ENCODE measurements at places on chromosomes 4 and X.

- no peak for DNase-seq
Measured at GRCh38 chr4:106358899-106359298, 9.7 kb downstream of the GIMD1 start.

GRCh38 chr4:110137829-110138228 lies 60.6 kb downstream of the ELOVL6 start:
- no peak for DNase-seq

DNA sequence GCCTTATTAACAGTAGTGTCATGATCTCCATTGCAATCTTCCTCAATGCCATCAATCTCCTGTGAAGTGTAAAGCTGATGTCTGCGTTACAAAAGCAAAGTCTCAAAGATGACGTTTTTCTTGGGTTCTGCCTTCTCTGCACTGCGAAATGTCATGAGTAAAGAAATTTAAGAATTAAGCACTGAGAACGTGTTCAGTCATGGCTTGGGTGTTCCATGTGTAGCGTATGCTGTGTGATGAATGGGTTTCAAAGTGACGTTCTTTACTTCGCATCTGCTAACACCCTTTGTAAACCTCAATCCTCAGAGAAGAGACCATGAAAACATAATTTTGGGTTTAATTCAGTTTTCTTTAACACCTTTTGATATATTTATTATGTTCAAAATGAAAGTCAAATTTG lies 999 bp downstream of the NAP1L5 start:
- DNase-seq: no peak

DNA sequence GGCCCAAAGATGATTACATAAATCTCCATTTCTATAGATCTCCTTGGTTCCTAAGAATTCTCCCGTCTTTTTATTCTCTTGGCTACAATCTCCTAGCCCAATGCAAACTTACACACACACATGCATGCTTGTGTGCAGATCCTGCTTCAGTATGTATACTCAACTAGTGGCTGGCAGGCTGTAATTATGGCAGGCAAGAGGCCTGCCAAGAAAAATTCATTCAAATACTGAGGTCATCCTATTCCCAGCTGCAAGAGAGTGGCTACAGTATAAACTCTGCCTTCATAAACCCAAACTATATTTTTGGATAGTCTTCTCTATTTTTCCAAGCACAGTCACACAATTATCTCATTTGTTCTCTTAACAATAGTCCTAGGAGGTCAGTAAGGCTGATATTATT lies 95.2 kb downstream of the SHROOM4 start:
- no peak for DNase-seq

DNA sequence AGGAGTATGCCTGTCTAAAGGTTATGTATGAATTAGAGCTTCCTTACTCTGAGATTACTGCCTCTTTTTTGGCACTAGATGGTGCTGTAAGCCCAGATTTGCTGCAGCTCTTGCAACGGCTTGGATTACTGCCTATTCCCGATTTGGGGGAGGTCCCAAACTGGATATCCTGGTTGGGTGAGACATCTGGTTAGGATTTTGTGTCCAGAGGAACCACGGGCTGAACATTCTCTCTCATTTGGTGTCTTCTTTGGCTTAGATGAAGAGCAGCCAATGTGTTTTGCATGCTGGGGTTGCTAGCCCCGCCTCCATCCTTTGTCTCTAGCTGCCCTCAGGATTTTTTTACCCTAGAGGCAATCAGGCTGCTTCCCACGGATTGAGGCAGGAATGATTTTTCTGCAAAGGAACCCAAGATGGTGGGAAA lies 31.9 kb downstream of the F8A1 start:
- DNase-seq: peak; percentile 12

DNA sequence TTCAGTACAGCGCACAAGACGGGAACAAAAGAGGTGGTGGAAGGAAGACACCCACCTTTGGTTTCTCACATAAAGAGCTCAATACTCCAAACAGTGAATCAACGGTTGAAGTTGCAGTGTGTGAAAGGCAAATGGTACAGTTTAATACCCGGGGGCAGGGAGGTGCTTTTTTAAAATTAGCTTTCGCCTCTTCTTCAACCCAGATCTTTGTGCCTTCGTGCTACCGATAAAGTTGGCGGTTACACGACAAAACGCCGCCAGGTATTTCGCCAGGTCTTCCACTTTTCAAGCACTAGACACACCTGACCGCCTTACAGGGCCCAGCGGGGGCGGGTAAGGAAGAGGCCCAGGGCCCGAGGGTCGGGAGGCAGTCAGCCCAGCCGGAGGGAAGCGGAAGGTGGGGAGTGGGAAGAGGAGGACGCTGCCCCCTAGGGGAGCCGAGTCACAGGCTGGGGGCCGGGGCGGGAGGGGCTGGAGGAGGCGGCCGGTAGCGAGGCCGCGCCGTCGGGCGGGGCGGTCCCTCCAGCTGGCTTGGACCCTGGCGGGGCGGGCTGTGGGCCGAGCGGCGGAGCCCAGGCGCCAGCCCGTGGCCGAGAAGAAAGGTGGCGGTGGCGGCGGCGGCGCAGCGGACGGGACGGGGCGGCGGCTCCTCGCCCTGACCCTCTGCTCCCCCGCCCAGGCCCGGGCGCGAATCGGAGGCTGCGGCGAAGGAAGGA lies 16.0 kb downstream of the UTP3 start:
- DNase-seq: peak; percentile 44

DNA sequence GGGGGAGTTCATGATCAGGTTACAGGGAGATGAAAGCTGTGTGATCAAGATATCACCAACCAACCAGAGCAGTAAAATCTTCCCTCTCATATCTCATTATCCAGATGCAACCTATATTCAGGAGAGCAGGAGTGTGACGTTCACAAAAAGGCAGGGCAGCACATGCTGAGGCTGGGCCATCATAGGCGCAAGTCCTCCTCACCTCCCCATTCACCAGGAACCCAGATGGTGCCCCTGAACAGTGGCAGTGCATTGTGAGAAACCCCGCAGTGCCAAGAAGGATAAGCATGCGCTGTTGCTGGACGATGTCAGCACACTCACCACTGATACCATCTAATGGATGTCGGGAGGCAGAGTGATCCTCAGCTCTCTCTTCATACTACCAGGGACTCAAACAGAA lies 170.9 kb downstream of the COL25A1 start:
- DNase-seq: no peak

- no peak for DNase-seq
Measured at GRCh38 chrX:25011589-25012432, 4.0 kb downstream of the ARX start.

DNA sequence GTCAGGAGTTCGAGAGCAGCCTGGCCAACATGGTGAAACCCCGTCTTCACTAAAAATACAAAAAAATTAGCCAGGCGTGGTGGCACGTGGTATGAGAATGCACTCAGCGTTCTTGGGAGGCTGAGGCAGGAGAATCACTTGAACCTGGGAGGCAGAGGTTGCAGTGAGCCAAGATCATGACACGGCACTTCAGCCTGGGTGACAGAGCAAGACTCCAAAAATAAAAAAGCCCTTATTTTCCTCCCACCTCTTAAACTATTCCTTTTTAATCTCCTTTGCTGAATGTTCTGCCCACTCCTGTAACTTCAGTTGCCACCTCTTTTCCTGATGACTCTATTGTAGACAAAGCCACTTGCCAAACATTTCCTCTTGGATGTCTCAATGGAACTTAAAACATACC lies 72.6 kb downstream of the TAF1 start:
- DNase-seq: no peak

DNA sequence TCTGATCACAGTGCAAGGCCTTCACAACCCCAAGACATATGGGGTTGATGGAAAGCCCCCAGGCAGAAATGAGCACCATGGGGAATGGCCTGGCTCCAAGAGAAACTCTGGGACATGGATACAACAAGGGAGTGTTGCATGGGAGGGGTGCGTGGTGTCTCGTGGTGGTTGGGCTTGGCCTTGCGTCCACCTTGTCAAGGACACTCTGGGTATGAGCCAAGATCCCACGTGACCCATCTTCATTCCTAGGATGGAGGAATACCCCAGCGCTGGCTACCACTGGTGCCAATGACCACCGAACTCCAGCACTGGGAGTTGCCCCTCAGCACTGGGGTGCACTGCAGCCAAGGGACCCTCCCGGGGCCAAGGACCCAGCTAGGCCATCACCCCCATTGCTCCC lies 267.5 kb upstream of the AGTR2 start:
- DNase-seq: no peak

DNA sequence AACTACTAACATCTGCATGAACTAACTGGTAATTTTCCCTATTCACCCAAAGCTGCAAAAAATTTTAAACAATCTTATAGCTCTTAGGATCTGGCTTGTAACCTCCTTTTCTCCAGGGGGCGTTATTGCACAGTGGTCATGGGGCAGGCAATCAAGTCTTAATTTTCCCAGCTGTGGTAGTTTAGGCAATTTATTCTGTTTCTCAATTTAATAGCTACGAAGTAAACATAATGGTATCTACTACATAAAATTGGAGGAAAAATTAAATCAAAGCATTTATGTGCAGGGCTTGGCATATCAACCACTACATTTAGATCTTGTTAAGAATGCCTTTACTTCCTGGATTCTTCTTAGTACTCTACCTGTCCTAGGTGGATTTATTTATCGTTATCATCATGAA lies 137.4 kb upstream of the GUCY1A1 start:
- DNase-seq: no peak

- DNase-seq: no peak
Measured at GRCh38 chrX:12975670-12975965, 708 bp downstream of the TMSB4X start.

GRCh38 chr4:94373752-94374151 lies 31.1 kb upstream of the HPGDS start:
- no peak for DNase-seq

GRCh38 chr4:174859904-174860303 lies 30.9 kb upstream of the GLRA3 start:
- no peak for DNase-seq

DNA sequence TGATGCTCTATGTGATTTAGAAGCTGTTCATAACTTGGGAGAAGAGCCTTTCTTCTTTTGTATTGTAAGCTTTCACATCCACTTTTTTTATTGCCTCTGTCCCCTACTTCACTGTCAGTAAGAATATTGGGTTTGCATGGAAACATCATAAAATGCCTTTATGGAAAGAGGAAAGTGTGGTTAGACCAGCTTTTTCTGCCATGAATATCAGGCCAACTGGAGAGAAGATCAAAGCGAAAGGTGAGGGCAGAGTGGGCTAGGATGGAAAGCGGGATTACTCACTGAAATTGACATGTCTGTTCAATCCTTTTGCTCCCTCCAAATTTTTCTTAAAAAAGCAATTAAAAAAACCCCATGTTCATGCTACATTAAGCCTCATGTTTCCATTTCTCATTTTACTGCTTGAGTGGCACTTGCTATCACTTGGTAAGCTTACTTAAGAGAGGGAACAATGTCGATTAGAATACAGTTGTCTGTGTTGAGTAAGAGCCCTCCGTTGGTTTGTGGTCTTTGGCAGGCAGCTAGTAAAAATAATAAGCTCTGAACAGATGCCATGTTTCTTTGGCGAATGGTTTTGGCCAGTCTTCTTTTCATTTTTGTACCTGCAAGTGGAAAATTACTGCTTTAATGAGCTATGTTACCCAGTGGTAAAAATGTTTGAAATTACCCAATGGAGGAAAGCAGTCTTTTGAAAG lies 35.9 kb downstream of the SUPT20HL1 start:
- DNase-seq: no peak

DNA sequence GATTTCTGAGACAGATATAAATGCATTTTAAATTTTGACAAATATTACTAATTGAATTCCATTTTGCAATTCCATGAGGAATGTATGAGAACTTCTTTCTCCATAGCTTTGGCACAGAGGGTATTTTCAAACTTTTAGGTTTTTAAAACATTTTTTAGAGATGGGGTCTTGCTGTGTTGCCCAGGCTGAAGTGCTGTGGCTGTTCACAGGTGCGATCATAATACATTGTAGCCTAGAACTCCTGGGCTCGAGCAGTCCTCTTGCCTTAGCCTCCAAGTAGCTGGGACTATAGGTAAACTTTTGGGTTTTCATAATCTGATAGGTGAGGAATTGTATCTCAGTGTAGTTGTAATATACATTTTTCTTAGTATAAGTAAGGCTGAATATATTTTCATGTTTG lies 53.4 kb downstream of the ANXA3 start:
- DNase-seq: no peak

GRCh38 chrX:87805829-87806490 lies 288.4 kb downstream of the KLHL4 start:
- DNase-seq: no peak

DNA sequence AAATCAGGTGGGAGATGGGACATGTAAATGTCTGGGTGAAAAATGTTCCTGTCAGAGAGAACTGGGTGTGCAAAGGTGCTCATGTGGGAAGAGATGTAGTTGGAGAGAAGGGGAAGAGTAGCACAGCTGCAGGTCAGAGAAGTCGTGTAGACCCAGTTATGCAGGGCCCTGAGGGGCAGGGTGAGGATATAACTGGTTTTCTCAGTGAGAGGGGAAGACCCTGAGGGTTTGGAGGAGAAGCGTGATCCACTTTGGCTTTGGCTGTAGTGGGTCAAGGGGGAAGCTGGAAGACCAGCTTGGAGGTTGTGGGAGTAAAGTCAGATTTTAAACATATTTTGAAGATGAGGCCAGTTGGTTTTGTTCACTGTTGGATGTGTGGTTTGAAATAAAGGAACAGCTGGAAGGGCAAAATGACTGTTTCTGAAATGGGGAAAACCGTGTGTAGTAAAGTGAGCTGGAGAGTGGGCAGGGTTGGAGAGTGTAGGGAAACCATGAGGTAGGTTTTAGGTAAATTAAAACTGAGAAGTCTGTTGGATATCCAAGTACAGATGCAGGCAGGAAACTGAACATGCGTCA lies 44.2 kb downstream of the NAP1L5 start:
- DNase-seq: no peak

DNA sequence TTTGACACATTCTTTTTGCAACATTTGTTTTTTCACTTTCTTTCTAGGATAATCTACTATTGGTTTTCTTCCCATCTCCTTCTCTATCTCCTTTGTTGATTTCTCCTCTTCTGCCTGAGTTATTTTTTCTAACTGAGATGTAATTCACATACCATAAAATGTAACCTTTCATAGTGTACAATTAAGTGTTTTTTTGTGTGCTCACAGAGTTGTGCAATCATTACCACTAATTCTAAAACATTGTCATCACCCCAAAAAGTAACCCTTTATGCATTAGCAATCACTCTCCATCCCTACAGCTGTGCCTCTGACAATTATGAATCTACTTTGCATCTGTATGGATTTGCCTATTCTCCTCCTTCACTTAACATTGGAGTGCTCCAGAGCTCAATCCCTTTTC lies 66.6 kb upstream of the FHL1 start:
- DNase-seq: no peak

- DNase-seq: no peak
Measured at GRCh38 chr4:56535915-56536314, 30.3 kb downstream of the ARL9 start.

DNA sequence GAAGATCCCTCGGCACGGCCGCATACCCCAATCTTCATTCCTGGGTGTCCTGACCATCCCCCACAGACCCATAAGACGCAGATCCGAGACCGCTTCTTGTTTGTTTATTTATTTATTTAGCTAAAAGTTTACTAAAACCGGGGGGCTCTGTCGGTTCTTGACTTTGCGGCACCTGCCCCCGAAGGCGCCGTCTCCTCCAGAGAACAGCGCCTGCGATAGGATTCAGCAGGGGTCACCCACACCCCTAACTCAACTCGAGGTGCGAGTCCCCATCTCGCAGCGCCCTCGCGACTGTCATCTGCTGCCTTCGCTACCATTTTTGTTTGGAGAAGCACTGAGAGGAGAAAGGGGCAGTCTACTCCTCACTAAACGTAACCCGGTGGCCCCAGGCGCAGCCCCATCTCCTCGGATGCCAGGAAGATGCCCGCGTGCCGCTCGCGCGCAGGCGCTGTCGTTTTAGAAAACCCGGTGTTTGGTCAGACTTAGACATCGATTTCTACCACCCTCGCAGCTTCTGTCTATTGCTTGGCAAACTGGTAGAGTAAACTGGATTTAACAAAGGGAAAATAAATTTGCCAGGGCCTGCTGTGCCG lies 18.9 kb upstream of the GPR101 start:
- DNase-seq: no peak

- DNase-seq: no peak
Measured at GRCh38 chrX:11261260-11261659, 32.0 kb upstream of the AMELX start.
